ENCODE measurements at places on chromosomes 6 and 20.

GRCh38 chr6:147508042-147508865 lies at the start of gene SAMD5:
SAMD5 (plus strand) TSS chr6:147508690; CDS start chr6:147508929, 239 bp downstream.
- peak; percentile 10 for DNase-seq

DNA sequence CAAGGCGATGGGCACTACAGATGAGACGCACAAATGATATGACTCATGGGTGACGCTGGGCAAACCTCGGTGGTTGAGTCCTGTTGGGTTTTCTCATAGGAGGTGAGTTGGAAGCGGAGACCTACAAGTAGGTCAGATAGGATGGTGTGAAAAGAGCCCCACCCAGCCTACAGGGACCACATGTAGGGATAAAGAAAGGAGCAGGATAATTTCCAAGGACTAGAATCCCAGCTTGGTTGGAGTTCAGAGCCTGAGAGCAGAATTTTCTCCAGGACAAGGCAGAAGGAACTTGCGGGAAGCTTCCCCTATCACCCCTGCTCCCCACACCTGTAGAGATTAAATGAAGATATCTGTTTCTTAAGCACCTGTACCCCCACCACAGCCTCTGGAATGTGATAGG lies 489.7 kb upstream of the CDH4 start:
- DNase-seq = no peak

GRCh38 chr6:70413992-70414494 lies 735 bp downstream of the FAM135A start:
- no peak for DNase-seq

GRCh38 chr6:26412228-26412627 lies 10.2 kb downstream of the BTN3A1 start:
- DNase-seq = no peak

- no peak for DNase-seq
Measured at GRCh38 chr6:160274871-160275510, 16.4 kb upstream of the SLC22A2 start.

DNA sequence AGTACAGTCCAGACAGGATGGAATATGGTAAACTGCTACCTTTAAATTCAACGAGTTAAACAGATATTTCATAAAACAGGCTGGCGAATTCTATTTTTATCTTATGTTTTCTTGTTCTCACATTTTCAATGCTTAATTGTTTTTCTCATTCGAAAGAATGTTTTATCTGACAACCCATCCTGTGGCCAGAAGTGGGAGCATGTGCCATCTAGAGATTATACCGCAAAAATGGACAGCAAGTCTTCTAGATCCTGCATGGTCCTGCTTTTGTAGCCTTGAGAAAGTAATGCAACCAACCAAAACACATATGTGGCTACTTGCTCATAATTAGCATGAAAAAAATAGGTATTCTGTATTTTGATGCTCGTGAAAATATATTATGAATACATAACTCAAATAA lies 30.7 kb downstream of the TUBB2B start:
- no peak for DNase-seq

- DNase-seq = no peak
Measured at GRCh38 chr6:5130135-5130866, 45.2 kb downstream of the PPP1R3G start.

GRCh38 chr6:27836783-27837624 lies 75.2 kb downstream of the OR2B2 start:
- DNase-seq = peak; percentile 89

GRCh38 chr20:43389211-43389610 lies 68.5 kb upstream of the SRSF6 start:
- no peak for DNase-seq

- no peak for DNase-seq
Measured at GRCh38 chr6:35376281-35376680, 33.9 kb downstream of the PPARD start.

DNA sequence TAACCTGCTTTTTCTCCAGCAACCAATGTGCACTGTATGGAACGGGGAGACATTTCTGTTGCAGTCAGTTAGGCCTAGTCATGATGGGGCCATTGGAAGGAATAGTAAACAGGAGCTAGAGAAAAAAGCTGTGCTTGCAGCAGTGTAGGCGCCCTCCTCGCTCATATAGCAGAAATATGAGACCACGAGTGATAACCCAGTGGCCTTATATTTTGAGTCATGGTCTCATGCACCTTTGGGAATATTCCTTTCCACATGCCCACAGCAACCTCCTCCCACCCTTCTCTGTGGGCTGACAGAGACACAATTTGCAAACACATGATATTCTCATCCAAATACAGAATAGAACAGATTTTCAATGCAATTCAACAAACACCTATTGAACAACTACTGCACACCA lies 248.9 kb upstream of the CITED2 start:
- no peak for DNase-seq

GRCh38 chr20:661474-662270 lies 8.7 kb upstream of the SRXN1 start:
- no peak for DNase-seq

DNA sequence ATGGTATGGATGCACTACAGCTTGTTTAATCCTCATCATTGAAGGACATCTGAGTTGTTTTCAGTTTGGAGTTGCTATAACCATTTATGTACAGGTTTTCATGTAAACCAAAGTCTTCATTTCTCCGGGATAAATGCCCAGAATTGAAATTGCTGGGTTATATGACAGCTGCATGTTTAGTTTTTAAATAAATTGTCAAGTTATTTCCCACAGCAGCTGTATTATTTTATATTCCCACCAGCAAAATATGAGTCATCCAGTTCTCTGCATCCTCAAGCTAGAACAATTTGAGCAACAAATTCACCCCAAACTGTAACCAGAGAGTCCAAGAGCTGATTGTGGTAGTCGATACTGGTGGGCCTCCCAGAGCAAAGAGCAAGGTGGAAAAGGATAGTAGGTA lies 161.0 kb upstream of the PRND start:
- DNase-seq = no peak

GRCh38 chr6:53544217-53544469 lies 758 bp downstream of the GCLC start:
- no peak for DNase-seq

- DNase-seq = no peak
Measured at GRCh38 chr20:52039790-52040189, 151.8 kb downstream of the ZFP64 start.

DNA sequence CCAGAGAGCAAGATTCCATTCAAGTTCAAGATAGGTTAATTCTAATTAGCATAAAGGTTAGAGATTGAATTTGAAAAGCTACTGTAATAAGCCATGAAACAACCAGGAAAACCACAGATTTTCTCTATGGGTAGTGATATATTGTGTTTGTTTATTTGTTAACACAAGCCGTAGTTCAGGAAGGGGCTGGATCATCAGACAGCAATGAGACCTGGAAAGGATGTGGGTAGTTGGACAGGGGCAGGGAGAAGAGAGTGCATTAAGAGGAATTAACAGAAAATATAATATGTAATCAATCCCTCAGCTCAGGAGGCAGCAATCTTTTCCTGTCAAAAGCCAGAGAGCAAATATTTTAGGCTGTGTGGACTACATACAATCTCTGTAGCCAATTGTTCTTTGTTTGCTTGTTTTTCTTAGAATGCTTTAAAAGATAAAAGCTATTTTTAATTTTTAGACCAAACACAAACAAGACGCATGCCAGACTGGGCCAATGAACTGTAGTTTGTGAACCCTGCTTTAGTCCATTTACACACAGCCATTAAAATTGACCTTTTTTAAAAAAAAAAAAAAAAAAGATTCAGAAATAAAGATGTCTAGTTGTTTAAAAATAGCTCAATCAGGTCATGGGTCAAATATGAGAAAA lies 398.7 kb upstream of the MARCKS start:
- DNase-seq = no peak

DNA sequence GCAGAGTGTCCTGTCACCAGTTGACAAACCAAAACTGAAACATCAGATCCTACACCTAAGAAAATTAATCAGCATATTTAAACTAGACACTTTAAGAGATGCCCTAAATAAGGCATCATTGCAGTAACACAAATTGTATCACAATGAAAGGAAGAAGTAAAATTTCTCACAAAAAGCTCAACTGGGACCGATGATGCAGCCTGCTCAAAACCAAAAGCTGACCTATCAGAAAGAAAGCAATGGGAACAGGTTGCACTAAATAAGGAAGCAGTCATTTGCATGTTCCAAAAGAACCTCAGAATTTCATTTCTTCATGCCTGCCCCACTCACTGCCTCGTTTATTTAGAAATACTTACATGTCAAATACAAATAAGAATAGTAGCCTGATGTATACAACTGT lies 12.1 kb downstream of the HIVEP2 start:
- no peak for DNase-seq

Measured in DMS 273 treated with DMSO at 0.1 percent for 48 hours (cell line).